Left cardiac atrium (tissue), 4 donors: ENCODE measurements at places on chromosomes 16 and 17. TPM values are rescaled to one million over a fixed set of nuclear protein-coding genes. Genes with fewer than 3 reads are reported as not detected.

Gene NPIPA3
- 3.2 TPM for total RNA-seq

DNA sequence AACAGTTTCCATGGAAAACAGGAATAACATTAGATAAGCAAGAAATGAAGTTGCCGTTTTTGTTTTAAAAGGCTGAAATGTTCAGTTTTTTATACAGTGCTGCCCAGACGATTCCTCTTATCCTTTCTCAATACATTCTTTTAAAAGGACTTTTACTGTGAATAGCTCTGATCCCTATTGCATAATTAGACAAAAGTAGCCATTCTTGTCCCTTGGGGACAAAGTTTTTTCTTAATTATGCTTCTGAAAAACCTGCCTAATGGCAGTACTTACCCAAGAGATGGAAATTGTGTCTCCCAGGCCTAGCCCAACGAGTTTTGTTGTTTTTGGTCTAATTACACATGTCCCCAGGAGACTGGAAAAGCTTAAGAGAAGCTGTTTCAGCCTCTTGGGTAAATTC lies 27.6 kb downstream of the NXPH3 start:
- DNase-seq = no peak

Gene CORO1A
- total RNA-seq = 32.0 TPM

Gene JPH3
- 0.09 TPM for total RNA-seq

DNA sequence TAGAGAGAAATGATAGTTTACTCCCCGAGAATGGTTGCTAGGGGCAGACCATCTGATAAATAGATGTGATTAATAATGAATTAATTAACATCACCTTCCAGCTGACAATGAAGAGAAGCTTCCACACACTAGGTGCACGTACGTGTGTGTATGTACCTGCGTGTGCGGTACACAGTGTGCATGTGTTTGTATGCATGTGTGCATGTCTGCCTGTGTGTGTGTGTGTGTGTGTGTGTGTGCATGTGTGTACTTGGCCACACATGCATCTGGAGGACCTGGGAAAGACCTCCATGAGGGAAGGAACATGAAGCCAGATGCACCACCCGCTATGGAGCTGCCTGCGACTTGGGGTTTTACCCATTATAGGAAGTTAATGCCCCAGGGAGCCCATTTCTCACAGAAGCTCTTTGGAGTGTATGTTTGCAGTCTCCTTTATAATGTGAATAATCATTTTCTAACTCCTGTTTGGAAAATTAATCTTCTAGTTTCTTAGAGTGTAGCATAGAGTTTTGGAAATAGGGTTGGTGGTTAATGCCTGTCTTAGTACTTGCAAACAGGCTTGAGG lies 229.1 kb downstream of the ENGASE start:
- no peak for DNase-seq

DNA sequence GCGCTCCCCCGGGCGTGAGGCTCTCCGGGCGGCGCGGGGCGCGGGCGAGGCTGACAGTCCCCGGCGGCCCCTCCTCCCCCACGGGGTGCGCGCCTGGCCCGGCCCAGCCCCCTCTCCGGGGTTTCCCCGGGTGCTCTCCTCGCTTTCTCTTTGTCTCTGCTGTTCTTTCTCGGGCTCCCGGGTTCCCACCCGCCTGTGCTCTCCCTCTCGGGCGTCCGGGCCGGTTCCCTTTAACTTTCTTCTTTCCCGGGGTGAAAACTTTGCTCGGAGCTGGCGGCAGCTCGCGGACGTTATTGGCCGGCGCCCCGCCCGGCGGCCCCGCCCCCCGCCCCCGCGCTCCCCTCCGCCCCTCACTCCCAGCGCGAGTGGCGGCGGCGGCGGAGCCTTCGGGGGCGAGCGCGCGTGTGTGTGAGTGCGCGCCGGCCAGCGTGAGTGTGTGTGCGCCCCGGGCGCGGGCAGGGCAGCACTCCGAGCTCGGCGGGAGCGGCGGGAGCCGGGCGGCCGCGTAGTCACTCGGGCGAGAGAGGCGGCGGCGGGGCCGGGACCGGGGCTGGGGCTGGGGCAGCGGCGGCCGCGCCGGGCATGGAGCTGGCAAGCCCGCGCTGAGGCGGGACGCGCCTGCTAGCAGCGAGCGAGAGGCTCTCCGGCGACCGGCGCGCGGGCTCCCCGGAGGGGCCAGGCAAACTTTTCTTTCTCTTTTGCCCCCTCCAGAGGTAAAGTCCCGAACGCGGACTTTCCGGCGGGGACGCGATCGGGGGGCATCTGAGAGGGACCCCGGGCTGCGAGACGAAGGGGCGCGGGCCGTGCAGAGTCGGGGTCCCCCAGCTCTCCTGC lies at the start of gene NTN1:
Gene NTN1 (plus strand): TSS at position 353 of the 834 bp plus-strand sequence. CDS start 864 bp downstream, outside the sequence.
- DNase-seq = peak; percentile 73

GRCh38 chr17:61317779-61318178 lies 81.9 kb upstream of the TBX2 start:
- no peak for DNase-seq

DNA sequence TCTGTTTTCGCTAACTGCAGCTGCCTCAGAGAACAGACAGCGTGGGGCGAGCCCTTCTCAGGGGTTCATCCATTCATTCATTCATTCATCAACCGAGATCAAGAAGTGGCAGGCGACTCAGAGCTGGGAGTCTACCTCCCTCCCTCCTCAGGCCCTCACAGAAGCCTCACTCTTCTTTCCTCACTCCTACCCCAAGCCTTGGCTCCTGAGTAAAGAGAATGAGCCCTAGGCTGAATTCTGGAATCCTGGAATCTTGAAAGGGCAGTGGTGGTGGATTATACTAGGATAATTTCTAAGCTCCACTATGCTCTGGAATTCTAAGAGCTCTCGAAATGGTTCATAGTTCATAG lies 2.3 kb upstream of the DLX3 start:
- no peak for DNase-seq

DNA sequence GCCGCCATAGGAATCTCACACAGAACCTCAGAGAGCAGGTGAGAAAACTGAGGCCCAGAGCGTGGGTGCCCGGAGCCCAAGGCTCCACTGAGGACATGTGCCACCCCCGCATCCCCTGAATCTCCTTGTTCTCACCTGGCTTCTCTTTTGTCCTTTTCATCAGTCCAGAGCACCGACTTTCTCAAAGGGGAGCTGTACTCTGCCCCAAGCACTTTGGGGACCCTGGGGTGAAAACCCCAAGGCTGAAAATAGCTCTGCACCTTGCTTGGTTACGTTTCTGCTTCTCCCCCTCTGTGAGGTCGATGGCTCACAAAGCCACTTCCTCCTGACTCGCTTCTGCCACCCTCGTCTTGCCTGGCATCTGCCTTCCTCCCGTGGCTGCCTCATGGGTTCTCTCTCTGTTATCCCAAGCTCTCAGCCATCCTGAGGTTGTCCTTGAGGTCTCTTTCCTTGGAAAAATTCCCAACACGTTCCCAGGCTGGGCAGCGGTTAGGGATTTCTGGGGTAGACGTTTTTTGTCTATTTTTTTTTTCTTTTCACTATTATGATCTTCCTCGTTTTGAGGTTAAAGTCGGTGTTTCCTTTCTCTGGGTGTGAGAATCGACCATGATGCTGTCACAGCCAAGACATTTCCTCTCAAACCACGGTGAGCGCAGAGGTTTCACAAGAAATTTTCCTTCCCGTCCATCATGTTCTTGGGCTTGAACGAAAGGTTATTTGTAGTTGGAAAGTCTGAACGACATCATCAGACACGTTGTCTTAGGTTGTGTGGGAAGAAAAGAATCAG lies 37.2 kb downstream of the IRF8 start:
- DNase-seq = no peak

DNA sequence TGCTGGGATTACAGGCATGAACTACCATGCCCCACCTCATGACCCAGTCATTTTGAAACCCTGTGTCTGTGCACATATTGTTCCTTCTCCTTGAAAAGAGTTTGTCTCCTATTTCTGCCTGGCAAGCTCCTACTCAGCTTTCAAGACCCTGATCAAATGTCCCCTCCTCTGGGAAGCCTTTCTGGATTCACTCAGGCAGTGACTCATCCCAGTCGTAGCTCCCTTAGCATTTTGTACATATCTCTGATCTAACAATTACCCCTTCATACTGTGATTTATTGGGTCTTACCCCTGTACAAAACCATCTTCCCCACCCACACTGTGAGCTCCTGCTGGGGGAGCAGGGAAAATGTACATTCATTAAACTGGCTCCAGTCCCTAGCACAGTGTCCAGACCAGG lies 18.1 kb upstream of the ABCC12 start:
- DNase-seq = no peak

Gene ATP1B2
- total RNA-seq = 3.7 TPM

DNA sequence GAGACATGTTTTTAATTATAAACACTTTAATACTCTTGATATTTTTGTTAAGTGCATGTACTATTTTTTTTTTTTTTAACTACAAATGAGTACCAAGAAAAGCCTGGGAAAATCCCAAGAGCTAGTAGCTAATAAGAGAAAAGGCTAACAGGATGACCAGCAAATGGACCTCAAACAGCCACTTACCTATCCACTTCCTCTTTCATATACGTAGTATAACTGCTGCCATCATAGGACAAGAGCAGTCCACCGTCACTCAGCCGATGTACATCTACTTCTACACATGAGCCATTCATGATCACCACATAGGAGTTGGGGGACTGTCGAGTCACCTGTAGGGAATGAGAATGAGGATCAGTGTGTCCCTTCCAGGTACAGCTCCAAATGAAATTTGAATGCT lies 128.0 kb upstream of the C17orf78 start:
- no peak for DNase-seq

GRCh38 chr16:88597856-88598491 lies 27.8 kb downstream of the ZC3H18 start:
- no peak for DNase-seq

Gene DYNLL2
- total RNA-seq = 51.0 TPM

Gene RAC3
- 3.8 TPM for total RNA-seq

Gene GH2
- not detected for total RNA-seq
